ENCODE measurements at places on chromosomes 12 and 14. TPM values are rescaled to one million over a fixed set of nuclear protein-coding genes. Genes with fewer than 3 reads are reported as not detected.

Gene NRIP2
- total RNA-seq: not detected

Gene AKAP3
- total RNA-seq: 1.9 TPM

Gene BDKRB1
- 0.69 TPM for total RNA-seq

Gene SMOC1
- not detected for total RNA-seq

Gene IGF1
- total RNA-seq: not detected

Gene PRPH
- total RNA-seq: 0.15 TPM

Gene RPL10L
- not detected for total RNA-seq

Gene CLEC2A
- total RNA-seq: not detected

Gene PLBD1
- total RNA-seq: 0.87 TPM

Gene ADAM21
- 0.80 TPM for total RNA-seq

Gene FLRT2
- not detected for total RNA-seq

Gene RIC8B
- 8.8 TPM for total RNA-seq

Measured in PC-3 (cell line).